ENCODE measurements at places on chromosomes 3 and 15. TPM values are rescaled to one million over a fixed set of nuclear protein-coding genes. Genes with fewer than 3 reads are reported as not detected.

DNA sequence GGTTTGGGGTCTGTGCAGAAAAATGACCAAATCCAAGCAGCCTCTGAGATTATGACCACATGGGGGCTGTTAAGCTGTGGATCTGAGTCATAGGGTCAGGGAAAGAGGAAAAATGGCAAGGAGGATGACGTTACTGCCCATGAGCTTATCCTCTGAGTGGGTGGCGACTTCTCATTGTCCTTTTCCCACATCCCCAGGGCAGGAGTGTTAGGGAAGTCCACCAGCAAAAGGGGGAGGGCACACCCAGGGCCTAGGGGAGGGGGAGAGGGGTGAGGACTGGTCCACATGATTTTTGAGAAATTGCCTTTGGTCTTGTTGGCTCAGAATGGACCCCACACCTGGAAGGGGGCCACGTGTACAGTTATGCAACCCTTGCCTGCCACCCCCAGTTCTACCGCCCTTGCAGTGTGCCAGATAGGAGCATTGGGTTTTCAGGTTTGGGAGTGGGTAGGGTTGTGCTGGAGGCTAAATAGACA, 2.6 kb downstream of the CD276 start:
- DNase-seq, result no peak

Gene CPEB1
- 0.53 TPM for total RNA-seq

Gene CMSS1
- 13.7 TPM for total RNA-seq

Gene CSTA
- not detected for total RNA-seq

DNA sequence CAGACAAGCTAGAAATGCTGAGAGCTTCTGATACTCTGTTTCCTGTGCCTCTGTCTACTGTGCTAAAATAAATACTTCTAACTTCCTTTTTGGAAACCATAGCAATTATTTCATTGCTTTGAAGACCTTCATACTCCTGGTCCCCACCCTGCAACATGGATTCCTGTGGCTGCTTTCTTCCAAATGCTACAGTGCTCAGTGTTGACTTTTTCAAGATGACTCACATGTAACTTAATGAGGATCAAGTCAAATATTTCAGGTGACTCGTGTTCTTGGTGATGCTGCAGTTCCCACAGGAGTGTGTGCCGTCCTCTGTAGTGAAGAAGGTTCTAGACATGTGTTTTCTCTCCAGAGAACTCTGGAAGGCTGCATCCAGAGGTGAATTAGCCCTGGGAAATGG, 288.6 kb downstream of the CLSTN2 start:
- DNase-seq, result no peak

GRCh38 chr15:63407612-63408011, 26.0 kb upstream of the CA12 start:
- no peak for DNase-seq

Gene SUSD5
- total RNA-seq, result not detected

GRCh38 chr3:10986592-10986991, 6.0 kb upstream of the SLC6A1 start:
- DNase-seq, result no peak

Gene EPHB1
- total RNA-seq, result not detected

- DNase-seq, result no peak
Observed at GRCh38 chr3:71564361-71564760, 19.2 kb downstream of the FOXP1 start.

DNA sequence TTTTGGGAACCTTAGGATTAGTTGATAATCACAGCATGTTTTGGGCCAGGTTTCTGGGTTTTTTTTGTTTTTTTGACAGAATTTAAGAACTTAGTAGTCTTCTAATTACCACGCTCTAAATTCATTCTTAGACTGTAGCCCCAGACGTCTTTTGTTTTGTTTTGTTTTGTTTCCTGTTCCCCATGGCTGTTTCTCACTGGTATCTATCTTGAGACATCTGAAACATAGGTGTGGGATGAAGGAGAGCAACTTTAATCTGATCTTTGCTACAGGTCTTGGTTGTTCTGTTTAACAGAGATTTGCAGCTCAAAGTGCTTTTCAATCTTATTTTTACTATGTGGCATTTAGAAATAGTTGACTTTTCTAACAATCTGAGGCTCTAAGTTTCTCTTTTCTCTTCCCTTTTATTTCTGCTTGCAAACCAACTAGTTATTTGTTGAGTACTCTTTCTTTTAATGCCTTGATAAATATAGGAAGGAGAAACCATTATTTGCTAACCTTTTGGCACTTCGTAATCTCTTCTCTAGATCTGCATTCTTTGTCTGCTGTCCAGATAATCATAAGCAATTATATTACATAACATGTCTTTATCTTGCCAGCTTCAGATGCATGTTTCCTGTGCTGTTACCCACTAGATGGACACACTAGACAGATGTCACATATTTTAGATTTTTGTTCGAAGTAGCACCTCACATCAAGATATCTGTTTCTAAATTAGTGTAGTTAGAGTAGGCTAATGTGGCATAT, 40.9 kb downstream of the FBXL2 start:
- no peak for DNase-seq

DNA sequence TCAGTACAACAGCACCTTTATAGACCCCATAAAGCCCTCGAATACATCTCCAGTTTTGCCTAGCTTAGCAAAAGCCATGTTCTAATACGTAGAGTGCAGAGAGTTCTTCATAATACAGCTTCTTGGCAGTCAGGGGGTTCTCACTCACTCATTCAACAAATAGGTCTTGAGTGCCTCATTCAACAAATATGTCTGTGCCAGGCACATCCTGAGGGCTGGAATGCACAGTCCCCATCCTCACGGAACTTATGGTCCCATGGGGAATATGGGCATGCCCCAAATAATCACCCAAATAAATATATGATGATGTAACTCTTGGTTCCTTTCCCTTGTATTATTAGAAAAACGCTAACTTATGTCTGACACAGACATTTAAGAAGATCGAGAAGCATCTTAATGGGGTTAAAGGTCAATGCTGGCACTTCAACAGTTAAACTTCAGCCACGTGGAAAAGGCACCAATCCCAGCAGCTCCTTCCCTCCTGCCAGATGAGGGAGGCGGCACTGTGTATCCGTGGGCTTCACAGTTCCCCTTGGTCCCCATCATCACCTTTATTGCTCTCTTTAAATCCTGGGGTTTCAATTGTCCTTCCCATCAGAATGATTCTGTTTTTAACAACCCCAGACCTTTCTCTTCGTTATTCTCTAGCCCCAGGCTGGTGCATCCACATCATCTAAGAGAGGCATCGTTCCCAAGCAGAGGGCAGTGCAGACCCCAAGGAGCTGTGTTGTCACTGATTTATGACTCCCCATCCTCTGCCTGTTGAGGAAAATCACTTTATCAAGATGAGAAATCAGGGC, 18.9 kb upstream of the SEMA5B start:
- DNase-seq, result no peak

DNA sequence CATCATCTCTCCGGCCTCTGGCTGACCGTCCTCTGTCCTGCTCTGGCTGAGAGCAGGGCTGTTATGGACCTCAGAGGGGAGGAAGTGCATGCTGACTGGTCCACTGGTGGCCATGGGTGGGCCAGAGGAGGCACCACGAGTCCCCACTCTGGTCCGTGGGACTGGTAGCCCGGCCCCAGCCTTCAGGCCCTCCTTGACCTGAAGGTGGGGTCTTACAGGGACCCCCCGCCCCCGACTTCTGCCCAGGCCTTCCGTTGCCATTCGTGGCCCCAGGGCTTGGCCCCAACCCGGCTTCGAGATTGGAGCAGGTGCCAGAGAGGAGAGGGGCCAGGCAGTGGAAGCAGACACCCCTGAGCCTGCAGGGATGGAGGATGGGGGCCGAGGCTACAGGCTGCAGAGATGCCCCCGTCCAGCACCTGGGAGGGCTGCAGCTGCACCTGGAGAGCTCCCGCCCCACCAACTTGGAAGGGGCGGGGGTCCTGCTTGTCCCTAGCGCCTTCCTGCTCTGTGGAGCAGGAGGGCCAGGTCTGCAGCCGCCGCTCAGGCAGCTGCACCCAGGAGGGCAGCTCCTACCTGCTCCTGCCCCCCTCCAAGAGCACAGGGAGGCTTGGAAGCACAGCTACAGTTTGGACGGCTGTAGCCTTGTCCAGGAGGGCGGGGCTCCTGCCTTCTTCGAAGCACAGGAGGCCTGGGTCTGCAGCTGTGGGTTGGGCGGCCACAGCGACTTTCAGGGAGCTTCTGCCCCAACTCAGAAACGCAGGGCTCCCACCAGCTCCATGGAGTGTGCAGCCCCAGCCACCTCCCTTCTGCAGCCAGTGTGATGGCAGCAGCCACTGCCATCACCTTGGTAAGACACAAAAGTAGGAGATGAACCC, 142.5 kb downstream of the KLF13 start:
- DNase-seq, result no peak

DNA sequence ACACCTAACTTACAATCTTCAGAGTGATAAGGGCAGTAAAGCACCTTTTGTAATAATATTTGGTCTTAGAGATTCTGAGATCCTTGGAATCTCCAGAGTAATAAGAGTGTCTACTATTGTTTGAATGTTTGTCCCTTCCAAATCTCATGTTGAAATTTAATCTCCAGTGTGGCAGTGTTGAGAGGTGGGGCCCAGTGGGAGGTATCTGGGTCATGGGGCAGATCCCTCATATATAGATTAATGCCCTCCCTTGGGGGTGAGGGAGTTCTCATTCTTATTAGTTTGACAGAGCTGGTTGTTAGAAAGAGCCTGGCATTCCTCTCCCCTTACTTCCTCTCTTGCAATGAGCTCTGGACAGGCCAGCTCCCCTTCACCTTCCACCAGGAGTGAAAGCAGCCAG, 16.0 kb downstream of the DZIP1L start:
- DNase-seq, result no peak

- no peak for DNase-seq
Observed at GRCh38 chr3:16090024-16090423, 84.5 kb upstream of the GALNT15 start.

GRCh38 chr15:59180945-59181600, 25.6 kb upstream of the LDHAL6B start:
- no peak for DNase-seq

GRCh38 chr3:69925506-69925905, 74.0 kb upstream of the SAMMSON start:
- no peak for DNase-seq

Gene PATL2
- total RNA-seq, result 32.8 TPM

- no peak for DNase-seq
Observed at GRCh38 chr3:46892285-46893145, 15.0 kb downstream of the PTH1R start.

DNA sequence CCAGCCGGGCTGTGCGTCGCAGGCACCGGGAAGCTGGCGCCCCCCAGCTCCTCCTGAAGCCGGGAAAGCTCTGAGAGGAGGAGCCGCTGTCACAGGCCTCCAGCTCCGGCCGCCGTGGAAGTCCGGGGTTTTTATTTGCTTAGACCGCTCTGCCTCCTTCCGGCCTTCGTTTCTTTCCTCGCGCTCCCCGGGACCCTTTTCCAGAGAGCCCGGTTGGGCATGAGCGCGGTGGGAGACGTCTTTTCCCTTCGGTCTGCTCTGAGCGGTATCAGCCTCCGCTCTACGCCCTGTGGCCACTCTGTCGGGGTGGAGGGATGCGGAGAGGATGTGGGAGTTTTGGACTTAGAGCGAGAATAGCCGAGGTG, 559 bp downstream of the SENP5 start:
- peak; percentile 42 for DNase-seq

Gene GOLGA6L22
- total RNA-seq, result not detected

GRCh38 chr3:64687086-64687780, 567 bp downstream of the ADAMTS9 start:
- DNase-seq, result no peak

DNA sequence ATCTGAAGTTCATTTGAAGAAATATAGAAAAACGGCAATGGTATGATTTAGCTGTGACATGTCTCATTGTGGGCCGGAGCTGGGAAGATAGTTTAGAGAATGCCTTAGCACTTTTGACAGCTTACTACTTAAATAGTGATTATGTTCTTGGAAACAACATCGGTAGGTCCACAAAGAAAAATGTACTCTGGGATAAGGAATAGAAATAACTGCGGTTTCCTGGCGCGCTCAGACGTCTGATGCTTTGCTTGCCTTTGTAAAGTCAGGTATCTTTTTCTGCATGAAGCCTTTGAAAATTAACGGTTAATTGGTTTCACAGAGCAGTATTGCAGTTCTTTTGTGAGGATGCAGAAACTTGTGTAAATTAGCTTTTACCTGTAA, 1.4 kb downstream of the USP3 start:
- DNase-seq, result no peak

- DNase-seq, result no peak
Observed at GRCh38 chr3:43330981-43331380, 44.6 kb downstream of the SNRK start.

GRCh38 chr3:50383750-50384149, 24.4 kb upstream of the TMEM115 start:
- no peak for DNase-seq

Gene MYLK
- not detected for total RNA-seq

DNA sequence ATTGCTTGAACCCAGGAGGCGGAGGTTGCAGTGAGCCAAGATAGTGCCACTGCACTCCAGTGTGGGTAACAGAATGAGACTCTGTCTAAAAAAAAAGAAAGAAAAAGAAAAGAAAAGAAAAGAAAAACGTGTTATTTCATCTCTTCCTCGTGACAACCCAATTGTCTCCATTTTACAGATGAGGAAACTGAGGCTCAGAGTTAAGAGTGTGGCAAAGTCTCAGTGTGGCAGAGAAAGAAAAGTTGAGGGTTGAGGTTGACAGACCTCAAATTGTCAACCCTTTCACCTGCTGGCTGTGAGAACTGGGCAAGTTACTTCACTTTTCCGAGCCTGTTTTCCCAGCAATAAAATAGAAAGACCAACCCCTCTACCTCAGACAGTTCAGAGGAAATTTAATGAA, 59.6 kb downstream of the TM4SF4 start:
- DNase-seq, result no peak

Gene CLDN18
- not detected for total RNA-seq

DNA sequence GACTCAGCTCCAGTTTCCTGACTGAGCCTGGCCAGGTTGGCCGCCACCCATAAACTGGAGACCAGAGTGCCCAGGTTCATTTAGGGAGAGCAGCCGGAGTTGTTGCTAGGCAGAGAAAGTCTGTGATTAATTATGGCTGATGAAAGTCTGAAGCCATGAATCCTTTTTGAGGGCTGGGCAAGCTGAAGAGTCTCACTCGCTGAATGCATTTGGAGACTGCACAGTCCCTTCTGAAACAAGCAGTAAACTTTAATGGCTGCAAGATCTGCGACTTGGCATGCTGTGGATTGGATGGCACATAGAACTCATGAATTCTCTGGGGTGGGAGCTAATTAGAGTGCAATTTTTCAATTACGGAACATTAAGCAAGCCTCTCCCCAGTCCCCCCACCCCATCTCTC, 282.1 kb downstream of the RPLP1 start:
- no peak for DNase-seq

Gene TICRR
- not detected for total RNA-seq

GRCh38 chr3:119600732-119601131, 3.0 kb downstream of the PLA1A start:
- no peak for DNase-seq

Gene WDR76
- total RNA-seq, result 3.9 TPM

Gene PPP2R3A
- 0.11 TPM for total RNA-seq

Gene CHRD
- total RNA-seq, result not detected

DNA sequence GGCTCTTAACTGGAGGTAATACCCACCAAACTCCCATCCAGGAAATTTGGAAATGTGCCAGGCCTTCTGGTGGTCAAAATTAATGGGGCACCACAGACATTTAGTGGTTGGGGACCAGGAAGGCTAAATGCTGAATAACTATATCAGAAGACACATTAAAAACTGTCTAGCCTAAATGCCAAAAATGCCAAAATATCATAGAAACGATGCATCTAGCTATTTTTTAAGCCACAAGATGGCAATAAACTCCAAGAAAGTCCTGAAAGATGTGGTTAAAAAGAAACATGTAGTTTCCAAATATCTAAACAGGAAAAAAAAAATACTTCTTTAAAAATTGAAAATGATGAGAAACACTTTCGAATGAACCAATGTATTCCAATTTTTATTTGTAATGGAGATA, 19.9 kb downstream of the CCDC14 start:
- DNase-seq, result no peak

Gene ASB14
- not detected for total RNA-seq

Gene CRBN
- 144 TPM for total RNA-seq

Gene CD200R1
- 1.5 TPM for total RNA-seq

Data from CD8-positive, alpha-beta T cell (primary cell).